Thoracic aorta (tissue), 2 donors: ENCODE measurements at places on chromosomes 5 and 9. TPM values are rescaled to one million over a fixed set of nuclear protein-coding genes. Genes with fewer than 3 reads are reported as not detected.

- H3K27me3 ChIP-seq = no peaks in the 10 kb centered on the region
- no peak for DNase-seq
- H3K36me3 ChIP-seq = no peaks in the 10 kb centered on the region
- peaks cover 11% of the 10 kb centered on the region for H3K4me1 ChIP-seq
- H3K4me3 ChIP-seq = peak overlapping the region; percentile 80
Observed at GRCh38 chr9:97412626-97413385, 910 bp downstream of the TDRD7 start.

DNA sequence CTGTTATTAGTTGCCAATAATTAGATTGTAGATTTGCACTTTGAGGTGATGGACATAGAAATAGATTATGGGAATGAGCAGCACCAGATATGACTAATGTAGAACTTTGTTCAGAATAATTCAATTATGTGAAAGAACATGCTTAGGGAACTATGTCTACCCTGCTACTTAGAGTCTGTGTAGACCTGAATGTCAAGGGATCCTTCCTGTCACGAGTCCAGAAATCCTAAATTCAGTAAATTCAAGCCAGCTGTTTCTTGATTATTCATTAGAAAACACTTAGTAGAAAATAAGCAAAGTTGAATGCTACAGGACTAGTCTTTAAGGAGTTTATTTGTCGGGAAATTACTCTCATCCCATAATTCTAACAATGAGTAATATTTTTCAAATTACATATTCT lies 887.3 kb upstream of the SEMA6A start:
- no peaks in the 10 kb centered on the region for H3K4me1 ChIP-seq
- no peak for DNase-seq
- H3K36me3 ChIP-seq = no peaks in the 10 kb centered on the region
- no peak overlapping the region for H3K27ac ChIP-seq
- no peak overlapping the region for H3K4me3 ChIP-seq

- H3K4me3 ChIP-seq = no peak overlapping the region
- no peak overlapping the region for H3K27ac ChIP-seq
- no peak for DNase-seq
- peaks cover 28% of the 10 kb centered on the region for H3K4me1 ChIP-seq
- no peaks in the 10 kb centered on the region for H3K27me3 ChIP-seq
Observed at GRCh38 chr5:124908581-124909451, 162.4 kb upstream of the ZNF608 start.

DNA sequence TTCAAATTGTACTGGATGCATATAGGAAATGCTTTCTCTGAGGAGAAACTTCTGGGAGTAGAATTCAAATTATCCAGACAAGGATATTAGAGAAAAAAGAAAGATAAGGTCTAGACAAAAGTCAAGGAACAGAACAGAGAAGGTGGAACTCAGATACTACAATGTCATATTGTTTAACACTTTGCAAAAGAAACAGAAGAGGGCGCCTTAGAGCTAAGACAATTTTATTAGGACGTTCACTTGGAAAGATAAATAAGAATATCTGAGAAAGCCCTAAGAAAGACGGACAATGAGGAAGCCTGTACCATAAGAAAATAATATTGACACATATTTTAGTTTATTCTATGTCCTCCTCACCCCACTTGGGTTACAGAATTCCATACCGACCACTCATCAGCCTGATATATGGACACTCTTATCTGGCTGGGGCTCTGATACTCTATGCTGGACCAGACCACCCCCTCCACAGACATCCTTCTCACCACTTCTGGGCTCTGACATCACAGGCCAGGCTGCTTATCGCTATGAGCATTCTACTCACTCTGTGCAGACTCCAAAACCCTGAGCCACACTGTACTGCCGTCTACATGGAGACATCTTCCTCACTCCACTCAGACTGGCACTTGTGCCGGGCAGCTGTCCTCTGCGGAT lies 9.1 kb upstream of the AK3 start:
- DNase-seq = no peak
- no peaks in the 10 kb centered on the region for H3K36me3 ChIP-seq
- no peak overlapping the region for H3K27ac ChIP-seq
- no peaks in the 10 kb centered on the region for H3K27me3 ChIP-seq

DNA sequence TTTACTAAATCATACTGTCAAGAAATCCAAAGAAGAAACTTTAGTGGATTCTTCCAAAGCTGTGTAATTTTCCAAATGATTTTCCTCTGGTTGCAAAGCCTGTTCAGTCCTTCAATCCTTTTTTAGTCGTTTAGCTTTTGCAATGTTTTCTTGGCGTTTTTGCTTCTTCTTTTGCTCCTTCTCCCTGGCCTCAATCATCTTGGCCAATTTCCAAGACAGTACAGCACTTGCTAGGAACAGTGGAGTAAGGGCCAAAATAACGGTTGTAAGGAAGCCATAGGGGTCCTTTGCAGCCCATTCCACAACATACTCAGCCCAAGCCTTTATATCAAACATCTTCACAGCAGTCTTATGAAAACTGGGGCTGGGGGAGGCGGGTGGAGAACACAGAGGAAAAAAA lies 2.4 kb downstream of the SMIM15 start:
- no peak overlapping the region for H3K4me3 ChIP-seq
- H3K4me1 ChIP-seq = peaks cover 9% of the 10 kb centered on the region
- peaks cover 6% of the 10 kb centered on the region for H3K36me3 ChIP-seq
- no peaks in the 10 kb centered on the region for H3K27me3 ChIP-seq
- DNase-seq = no peak
- H3K27ac ChIP-seq = no peak overlapping the region

DNA sequence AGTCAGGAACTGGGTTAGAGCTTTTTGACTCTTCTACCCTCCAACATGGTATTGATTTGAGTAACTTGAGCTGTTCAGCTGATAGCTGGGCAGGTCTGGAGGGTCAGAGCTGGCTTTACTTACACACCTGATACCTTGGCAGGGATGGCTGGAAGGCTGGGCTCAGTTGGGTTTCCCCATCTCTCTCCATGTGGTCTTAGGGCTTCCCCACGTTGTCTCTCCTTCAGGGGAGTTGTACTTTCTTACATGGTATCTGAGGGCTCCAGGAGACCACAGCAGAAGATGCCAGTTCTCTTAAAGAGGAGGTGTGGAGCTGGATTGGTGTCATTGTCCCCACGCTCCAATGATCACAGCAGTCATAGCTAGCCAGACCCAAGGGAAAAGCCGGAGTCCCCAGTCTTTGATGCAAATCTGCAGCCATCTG lies 25.6 kb downstream of the ISOC1 start:
- DNase-seq = no peak
- H3K27ac ChIP-seq = no peak overlapping the region
- H3K4me1 ChIP-seq = no peaks in the 10 kb centered on the region
- H3K27me3 ChIP-seq = no peaks in the 10 kb centered on the region

GRCh38 chr5:219991-220390 lies 1.9 kb downstream of the SDHA start:
- peak overlapping the region; percentile 99 for H3K4me3 ChIP-seq
- no peak overlapping the region for H3K27ac ChIP-seq
- peaks cover 9% of the 10 kb centered on the region for H3K4me1 ChIP-seq
- DNase-seq = no peak
- H3K36me3 ChIP-seq = peaks cover 10% of the 10 kb centered on the region
- H3K27me3 ChIP-seq = no peaks in the 10 kb centered on the region

GRCh38 chr9:105059252-105059651 lies 131.3 kb upstream of the ABCA1 start:
- H3K36me3 ChIP-seq = no peaks in the 10 kb centered on the region
- no peak overlapping the region for H3K4me3 ChIP-seq
- no peak for DNase-seq
- H3K27me3 ChIP-seq = no peaks in the 10 kb centered on the region
- peaks cover 7% of the 10 kb centered on the region for H3K4me1 ChIP-seq
- H3K27ac ChIP-seq = no peak overlapping the region

GRCh38 chr9:15354713-15355112 lies 47.7 kb upstream of the TTC39B start:
- H3K36me3 ChIP-seq = no peaks in the 10 kb centered on the region
- H3K4me3 ChIP-seq = no peak overlapping the region
- H3K4me1 ChIP-seq = no peaks in the 10 kb centered on the region
- H3K27ac ChIP-seq = no peak overlapping the region
- no peak for DNase-seq

DNA sequence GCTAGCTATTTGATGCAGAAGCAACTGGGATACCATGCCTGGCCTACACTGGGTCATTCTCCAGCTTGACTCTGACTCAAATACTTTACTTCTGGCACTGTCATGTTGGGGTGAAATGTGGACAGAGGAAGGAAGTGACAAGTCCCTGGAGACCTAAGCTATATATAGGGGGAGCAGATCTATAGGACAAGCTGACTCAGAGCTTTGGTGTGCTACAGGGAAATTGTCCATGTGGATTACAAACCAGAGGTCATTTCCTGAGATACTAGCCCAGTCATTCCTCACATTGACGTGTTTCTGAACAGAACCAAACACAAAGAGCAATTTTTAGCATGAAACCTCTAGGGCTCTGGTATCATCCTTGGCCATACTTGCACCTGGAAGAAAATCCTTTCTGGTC lies 531.6 kb upstream of the CLINT1 start:
- H3K4me1 ChIP-seq = peaks cover 1% of the 10 kb centered on the region
- H3K27me3 ChIP-seq = no peaks in the 10 kb centered on the region
- no peak for DNase-seq
- H3K36me3 ChIP-seq = no peaks in the 10 kb centered on the region
- H3K27ac ChIP-seq = no peak overlapping the region

DNA sequence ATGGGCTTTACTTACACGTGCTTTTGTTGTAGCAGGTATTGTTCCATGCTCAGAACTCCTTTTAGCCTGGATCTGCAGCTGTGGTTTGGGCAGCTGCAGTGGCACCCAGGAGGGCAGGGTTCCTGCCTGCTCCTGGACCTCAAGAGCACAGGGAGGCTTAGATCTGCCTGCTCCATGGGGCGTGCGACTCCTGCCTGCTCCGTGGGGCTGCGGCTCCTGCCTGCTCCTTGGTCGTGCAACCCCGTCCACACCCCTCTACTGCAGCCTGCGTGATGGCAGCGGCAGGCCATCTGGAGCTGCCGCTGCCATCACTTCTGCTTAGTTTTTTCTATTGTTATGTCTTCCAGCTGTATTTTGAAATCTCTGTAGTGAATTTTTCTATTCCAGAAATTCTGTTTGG lies 11.7 kb upstream of the UGT3A2 start:
- H3K4me3 ChIP-seq = no peak overlapping the region
- no peak for DNase-seq
- no peaks in the 10 kb centered on the region for H3K27me3 ChIP-seq
- no peak overlapping the region for H3K27ac ChIP-seq
- H3K36me3 ChIP-seq = no peaks in the 10 kb centered on the region

DNA sequence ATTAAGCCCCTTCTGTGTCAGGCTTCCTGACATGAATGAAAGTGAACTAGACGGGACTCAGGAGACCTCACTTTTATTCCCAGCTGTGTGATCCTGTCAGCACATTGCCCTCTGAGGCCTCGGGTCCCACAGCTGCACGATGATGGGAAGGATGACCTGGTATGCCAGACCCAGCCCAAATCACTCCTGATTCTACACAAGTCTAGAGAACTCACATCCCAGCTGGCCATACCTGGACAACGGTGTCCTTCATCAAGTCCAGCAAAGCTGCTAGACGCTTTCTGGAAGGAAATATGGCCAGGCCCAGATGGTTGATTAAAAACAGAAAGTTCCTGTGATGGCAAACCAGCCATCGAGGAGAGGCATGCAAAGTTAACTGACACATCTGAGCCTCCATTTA lies 118.0 kb upstream of the FSTL4 start:
- no peak overlapping the region for H3K4me3 ChIP-seq
- H3K27me3 ChIP-seq = no peaks in the 10 kb centered on the region
- DNase-seq = no peak
- peaks cover 8% of the 10 kb centered on the region for H3K4me1 ChIP-seq

DNA sequence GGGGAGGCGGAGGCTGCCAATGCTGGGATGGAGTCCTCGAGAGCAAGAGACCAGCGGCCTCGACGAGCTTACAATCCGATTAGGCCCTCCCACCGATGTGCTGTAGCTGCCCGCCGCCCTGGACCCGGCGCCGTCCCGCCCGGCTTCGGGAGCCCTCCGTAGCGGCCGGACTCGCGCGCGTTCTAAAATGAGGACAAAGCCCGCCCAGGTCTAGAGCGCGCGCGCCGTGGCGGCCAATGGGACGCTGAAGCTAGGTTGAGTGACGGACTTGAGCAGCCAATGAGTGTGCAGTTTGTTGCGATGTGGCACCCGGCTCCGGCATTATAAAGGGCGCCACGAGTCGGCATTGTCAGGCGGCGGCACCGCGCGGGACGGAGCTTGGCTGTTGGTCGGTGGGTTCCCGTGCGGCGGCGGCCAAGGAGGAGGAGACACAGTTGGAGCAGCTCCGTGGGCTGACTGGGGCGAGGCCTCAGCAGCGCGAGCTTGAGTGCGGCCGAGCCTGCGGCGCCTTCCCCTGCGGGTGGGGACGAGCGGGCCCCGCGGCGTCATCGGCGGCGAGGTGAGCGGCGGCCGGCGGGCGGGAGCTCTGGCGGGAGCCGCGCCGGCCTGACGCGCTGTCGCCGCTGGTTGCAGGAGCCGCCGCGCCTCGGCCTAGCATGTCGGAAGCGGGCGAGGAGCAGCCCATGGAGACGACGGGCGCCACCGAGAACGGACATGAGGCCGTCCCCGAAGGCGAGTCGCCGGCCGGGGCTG lies at the start of gene HNRNPAB:
Gene HNRNPAB, plus strand, starts transcription at position 352 of the 753 bp plus-strand sequence. Its CDS starts 305 bp downstream, at position 657.
- peaks cover 9% of the 10 kb centered on the region for H3K36me3 ChIP-seq
- H3K27ac ChIP-seq = peak within 1 kb of the TSS; percentile 90
- H3K4me1 ChIP-seq = peaks cover 10% of the 10 kb centered on the region
- H3K4me3 ChIP-seq = peak within 1 kb of the TSS; percentile 96

- H3K27ac ChIP-seq = no peak overlapping the region
- no peaks in the 10 kb centered on the region for H3K27me3 ChIP-seq
- H3K4me1 ChIP-seq = no peaks in the 10 kb centered on the region
- DNase-seq = no peak
- no peak overlapping the region for H3K4me3 ChIP-seq
Observed at GRCh38 chr9:127660886-127661741, 45.7 kb upstream of the CFAP157 start.

DNA sequence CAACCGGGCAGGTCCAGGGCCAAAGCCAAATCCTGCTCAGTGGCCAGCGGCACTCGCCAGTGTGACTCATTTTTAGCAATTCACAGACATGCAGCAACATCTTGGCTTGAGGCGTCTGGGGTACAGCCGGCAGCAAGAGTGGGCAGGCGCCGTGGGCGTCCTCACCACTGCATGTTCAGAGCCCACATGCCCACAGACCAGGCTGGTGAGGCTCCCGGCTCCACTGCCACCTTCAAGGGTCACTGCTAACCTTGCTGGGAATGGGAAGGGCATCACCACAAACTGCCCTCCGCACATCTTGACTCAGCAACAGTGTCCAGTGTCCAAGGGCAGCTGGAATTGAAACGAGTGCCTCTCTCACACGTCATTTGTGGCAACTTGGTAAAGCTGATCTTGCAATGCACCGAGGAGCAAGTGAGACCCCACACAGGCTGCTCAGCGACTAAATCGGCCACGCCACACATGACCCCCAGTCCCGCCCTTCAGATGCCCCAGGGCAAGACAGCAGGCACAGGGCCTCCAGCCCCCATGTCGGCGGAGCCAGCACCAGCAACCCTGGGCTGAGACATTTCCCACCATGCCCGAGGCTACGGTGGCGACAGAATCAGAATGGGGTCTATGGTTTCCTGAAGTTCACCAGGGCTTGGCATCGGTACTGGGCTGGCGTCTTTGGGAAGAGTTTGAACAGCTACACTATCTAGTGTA lies 140.3 kb downstream of the ROR2 start:
- no peak for DNase-seq
- H3K27ac ChIP-seq = no peak overlapping the region
- H3K36me3 ChIP-seq = no peaks in the 10 kb centered on the region
- H3K4me3 ChIP-seq = no peak overlapping the region

LOX gene
- 65.2 TPM for total RNA-seq

ADAMTS16 gene
- total RNA-seq = not detected

N4BP3 gene
- not detected for total RNA-seq

RGS7BP gene
- 24.3 TPM for total RNA-seq

PTGS1 gene
- 10.8 TPM for total RNA-seq

TAF11L10 gene
- not detected for total RNA-seq

MEF2C gene
- total RNA-seq = 104 TPM

EXOSC3 gene
- 38.7 TPM for total RNA-seq

SYNPO gene
- 226 TPM for total RNA-seq

RAB3C gene
- total RNA-seq = 2.8 TPM

KLF9 gene
- 165 TPM for total RNA-seq

ADAMTS13 gene
- total RNA-seq = 1.3 TPM
